ENCODE measurements at places on chromosomes 4 and X.
A peak's percentile ranks its signal among the peaks of the same experiment; 100 is the strongest.

DNA sequence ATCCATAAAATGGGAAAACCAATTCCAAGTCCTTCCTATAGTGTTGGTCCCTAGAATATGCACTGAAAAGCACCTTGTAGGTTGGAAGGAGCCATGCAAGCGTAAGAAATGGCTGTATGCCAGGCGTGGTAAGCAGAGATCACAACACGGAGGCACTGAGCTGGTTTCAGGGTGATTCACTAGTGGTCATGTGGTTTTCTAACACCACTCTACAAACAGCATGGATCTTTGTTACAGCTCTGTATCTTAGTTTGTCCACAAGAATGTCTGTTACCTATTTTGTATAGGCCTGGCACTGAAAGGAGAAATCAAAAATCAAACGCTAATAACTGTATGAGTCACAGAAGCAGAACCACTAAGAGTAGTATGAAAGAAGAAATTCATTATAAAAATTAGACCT lies 71.9 kb downstream of the MAGEB17 start:
- DNase-seq, result no peak

- DNase-seq, result no peak
Measured at GRCh38 chr4:182492423-182492822, 249.2 kb downstream of the TENM3 start.

GRCh38 chrX:43643662-43644061 lies 12.4 kb upstream of the MAOA start:
- no peak for DNase-seq

- DNase-seq, result no peak
Measured at GRCh38 chr4:52244103-52244775, 193.1 kb downstream of the SPATA18 start.

DNA sequence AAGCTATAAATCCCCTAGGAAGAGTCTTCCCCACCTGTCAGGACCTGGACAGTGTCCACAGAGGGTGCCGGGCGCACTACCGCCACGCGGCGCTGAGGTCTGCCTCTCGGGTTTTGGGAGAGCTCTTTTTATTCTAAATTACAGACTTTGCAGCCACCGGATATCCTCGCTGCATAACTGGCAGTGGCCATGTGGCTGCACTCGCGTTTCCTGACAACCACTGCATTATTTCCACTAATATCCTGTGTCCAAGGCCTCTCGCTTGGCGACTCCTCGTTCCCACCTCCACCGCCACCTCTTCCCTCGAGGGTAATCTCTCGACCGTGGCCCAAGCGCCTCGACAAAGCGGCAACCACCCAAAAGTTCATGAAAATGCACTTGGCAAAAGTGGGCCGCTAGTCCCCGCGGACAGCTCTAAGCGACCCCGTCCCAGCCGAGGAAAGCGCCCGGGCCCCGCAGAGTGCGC lies 512 bp upstream of the TMEM131L start:
- peak; percentile 67 for DNase-seq

GRCh38 chr4:4763822-4764557 lies 95.5 kb upstream of the MSX1 start:
- no peak for DNase-seq

- DNase-seq, result no peak
Measured at GRCh38 chr4:163651761-163652160, 157.3 kb downstream of the TMA16 start.

DNA sequence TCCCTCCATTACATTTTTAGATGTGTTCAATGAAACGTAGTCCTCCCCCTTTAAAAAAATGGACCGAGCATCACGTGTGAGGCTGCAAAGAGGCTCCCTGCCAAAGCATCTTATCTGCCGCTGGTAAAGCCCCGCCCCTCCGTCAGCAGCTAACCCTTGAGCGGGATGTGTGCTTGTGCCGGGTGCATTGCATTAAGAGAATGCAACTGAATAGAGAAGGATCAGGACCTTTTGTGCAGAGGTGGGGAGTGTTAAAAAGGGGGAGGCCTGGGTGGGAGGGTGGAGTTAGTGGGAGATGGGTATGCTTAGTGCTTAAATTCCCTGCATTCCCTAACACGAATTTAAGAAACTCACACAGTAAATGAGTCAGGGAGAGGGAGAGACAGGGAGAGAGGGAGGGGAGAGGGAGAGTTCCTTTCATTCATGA lies 66.0 kb downstream of the TBL1X start:
- DNase-seq, result peak; percentile 94

DNA sequence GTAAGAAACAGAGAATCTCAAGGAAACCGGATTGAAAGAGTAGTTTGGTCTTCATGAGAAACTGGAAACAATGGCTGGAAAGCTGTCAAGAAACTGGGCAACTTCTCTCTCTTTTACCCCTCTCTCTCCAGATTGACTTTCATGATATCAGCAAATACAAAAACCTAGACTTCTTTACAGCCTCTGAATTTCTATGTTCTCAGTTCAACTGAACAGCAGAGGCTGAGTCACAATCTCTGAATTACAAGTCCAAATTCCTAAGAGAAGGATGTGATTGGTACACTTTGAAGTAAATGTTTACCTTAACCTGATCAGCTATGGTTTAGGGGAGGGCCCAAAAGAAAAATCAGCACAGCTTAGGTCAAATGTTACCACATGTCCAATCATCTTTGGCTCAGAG lies 974.9 kb downstream of the RPA4 start:
- DNase-seq, result no peak

DNA sequence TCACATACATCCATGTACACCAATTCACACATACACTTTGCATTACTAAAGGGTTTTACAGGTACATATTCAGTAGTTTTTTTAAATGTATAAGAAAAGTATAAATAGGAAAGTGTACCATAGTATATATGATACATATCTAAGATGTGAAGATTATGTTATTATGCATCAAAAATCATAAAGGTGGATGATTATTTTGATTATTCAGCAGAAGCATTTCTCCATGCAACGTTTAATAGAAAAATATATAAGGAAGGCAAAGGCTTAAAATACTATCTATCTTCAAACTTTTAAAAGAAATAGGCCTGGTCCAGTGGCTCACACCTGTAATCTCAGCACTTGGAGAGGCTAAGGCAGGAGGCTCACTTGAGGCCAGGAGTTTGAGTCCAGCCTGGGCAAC lies 133.5 kb upstream of the KLF3 start:
- DNase-seq, result no peak

DNA sequence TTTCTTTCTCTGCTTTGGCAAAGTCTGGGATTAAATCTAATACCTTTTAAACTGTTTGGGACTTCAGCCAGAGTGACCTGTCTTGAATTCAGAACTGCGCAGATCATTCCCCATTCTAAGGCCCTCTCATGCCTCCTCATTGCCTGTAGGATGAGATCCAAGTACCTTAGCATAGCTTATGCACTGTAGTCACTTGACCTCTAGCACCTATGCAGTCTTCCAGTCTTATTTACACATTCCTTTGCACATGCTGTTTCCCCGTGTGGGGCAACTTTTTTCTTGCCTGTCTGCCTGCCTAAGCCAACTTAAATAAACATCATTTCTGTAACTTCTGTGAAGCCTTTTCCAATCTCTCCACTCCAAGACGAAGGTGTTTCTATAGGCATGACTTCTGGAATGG lies 68.4 kb downstream of the AR start:
- no peak for DNase-seq

DNA sequence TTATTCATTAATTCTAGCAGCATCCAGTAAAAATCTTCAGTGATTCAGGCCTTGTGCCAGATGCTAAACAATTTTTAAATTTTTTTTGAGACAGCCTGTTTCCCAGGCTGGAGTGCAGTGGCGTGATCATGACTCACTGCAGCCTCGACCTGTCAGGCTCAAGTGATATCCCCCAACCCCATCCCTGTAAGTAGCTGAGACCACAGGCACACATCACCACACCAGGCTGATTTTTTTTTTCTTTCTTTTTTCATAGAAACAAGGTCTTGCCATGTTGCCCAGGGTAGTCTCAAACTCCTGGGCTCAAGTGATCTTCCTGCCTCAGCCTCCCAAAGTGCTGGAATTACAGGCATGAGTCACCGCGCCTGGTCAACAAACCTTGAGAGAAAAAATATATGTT lies 705.5 kb downstream of the ARAP2 start:
- no peak for DNase-seq

GRCh38 chr4:40685300-40685699 lies 55.6 kb upstream of the RBM47 start:
- no peak for DNase-seq

DNA sequence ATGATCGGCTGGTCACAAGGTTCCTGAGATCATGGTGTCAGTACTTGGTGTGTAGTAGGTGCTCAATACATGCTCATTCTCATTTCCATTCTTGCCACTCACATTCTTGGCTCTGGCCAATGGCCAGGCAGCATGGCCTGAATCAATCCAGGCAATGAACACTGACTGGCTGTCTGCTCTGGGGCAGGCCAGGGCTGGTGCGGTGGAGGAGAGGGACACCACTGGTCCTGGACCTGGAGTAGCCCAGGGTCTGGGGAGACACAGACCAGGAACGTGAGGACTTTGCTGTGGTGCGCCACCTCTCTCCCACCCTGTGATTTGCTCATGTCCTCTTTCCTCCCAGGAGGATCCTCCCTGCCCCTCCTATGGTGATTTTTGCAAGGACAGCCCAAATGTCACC lies 119.4 kb downstream of the PSAPL1 start:
- no peak for DNase-seq

Data from hematopoietic multipotent progenitor cell treated with erythropoietin and hydrocortisone succinate and interleukin-3 and kit ligand, for 6 days (in vitro differentiated cells).